CD8-positive, alpha-beta memory T cell (primary cell): ENCODE measurements at places on chromosomes 7 and 10.

- DNase-seq: no peak
Observed at GRCh38 chr7:41104631-41105030, 598.3 kb downstream of the INHBA start.

DNA sequence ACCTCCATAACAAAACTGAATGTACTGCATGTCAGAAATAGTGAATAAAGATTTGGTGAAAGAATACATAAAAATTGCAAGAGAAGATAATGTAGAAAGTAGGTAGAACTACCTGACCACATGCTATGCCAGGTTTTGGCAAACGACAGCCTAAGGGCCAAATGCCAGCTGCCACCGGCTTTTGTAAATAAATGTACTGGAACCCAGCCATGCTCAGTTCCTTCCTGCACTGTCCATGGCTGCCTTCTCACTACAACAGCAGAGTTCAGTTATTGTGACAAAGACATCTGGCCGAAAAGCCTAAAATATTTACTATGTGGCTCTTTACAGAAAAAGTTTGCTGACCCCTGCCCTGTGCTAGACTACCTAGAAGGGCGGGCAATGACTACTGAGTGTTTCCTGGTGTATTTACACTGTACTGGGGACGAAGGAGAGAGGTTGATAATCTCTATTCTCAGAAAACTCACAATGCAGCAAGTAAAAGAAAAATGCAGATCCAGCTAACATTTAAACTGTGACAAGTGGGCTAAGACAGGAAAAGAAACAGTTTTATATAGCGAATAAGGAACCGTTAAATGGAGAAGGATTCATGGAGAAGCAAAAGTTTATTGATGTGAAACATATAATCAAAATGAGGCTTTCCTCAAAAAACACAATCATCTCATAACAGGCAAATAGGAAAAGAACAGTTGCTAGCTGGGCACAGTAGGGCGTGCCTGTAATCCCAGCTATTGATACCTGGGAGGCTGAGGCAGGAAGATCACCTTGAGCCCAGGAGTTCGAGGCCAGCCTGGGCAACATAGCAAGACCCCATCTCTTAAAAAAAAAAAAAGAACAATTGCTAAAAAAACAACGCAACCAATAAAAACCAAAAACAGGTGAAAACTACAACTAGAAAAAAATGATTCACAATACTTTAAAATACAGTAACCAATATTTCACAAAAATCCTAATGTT, 13.7 kb downstream of the KIN start:
- DNase-seq: no peak

DNA sequence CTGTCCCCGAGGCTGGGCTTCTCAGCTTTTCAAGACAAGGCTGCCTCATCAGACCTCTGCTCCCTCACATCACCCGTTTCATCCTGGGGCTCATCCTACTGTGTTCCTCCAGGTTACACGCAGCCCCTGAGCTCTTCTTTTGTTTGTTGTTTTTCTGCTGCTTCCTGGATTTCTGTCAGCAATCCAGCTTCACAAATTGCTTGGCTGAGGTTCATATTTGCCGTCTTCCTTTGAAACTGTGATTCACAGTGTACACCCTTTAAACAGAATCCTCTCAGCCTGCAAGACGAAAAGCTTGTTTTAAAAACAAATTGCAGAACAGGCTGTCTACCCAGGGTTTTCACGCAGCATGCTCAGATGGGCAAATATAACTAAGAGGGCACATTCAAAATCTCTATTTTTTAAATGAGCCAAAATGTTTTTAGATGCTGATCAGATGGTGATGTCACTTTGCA, 39.1 kb upstream of the PARD3 start:
- no peak for DNase-seq

DNA sequence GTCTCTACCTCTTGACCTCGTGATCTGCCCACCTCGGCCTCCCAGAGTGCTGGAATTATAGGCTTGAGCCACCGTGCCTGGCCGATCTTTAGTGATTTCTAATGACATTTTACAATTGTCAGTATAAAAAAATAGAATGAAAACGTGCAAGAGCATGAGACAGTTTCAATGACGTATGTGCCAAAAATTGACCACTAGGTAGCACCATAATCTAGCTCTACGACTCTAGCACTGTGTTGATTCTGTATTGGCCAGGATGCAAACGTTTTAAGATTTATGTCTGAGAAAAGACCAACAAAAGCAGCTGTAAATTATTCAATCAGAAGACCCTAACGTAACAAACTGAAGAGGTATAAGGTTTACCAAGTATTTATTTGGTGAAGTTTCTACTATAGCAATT, 25.4 kb upstream of the EXOC6 start:
- no peak for DNase-seq
